ENCODE measurements at places on chromosomes 5 and 9.
A peak's percentile ranks its signal among the peaks of the same experiment; 100 is the strongest.

DNA sequence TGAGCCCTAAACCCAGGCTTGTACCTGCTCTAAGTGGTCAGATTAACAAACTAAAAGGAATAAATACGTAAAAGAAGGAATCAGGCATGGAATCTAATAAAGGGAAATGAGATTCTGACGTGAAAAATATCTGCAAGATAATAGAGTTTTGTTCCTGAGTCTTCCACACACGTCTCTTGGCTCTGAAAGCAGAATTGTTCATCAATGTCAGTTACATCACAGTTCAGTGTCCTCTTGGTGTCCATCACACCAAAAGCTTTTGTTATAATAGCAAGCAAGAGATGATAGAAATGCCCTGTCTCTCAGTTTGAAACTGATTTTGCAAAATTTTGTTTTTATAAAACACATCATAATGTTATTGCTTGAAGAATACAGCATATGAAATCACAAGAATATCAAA, 34.7 kb upstream of the NMUR2 start:
- DNase-seq, result no peak

GRCh38 chr9:125690679-125691078, 16.3 kb downstream of the MAPKAP1 start:
- DNase-seq, result no peak

DNA sequence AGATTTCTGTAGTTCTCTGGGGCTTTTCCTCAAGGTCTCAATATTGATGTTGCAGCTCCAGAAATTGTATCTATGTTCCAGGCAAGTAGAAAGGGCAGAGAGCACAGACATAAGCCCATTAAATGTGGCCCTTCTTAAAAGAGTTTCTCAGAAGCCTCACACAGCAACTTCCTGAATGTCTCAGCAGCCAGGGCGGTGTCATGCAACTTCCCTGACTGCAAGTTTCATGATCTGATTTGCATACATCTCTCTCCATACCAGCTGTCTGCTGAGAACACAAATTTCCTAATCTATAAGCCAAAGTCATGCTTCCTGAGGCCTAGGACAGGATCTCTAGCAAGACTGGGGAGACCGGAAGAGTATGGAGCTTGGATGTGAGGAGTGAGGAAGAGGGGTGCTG, 13.0 kb downstream of the RGS7BP start:
- no peak for DNase-seq

GRCh38 chr5:127409921-127410675, 107.3 kb upstream of the PRRC1 start:
- no peak for DNase-seq

- DNase-seq, result no peak
Observed at GRCh38 chr9:36399980-36400331, at the start of gene RNF38. TSS of gene RNF38 (minus strand) at chr9:36400269. CDS start at chr9:36400108, 161 bp downstream.

GRCh38 chr5:15607076-15607475, 107.1 kb downstream of the FBXL7 start:
- DNase-seq, result no peak

DNA sequence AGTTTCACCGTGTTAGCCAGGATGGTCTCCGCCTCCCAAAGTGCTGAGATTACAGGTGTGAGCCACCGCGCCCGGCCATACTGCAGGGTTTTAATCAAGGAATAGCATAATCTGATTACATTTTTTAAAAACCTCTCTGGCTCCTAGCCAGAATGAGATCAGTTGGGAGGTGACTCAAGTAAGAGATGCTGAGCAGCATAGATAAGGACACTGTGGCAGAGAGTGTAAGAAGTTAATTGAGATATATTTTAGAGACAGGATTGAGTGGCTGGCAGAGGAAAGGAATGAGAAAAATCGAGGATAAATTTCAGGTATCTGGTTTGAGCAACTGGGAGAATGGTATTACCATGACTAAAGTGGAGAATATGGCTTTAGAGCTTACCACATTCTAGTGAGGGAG, 7.3 kb upstream of the RIGI start:
- DNase-seq, result no peak

DNA sequence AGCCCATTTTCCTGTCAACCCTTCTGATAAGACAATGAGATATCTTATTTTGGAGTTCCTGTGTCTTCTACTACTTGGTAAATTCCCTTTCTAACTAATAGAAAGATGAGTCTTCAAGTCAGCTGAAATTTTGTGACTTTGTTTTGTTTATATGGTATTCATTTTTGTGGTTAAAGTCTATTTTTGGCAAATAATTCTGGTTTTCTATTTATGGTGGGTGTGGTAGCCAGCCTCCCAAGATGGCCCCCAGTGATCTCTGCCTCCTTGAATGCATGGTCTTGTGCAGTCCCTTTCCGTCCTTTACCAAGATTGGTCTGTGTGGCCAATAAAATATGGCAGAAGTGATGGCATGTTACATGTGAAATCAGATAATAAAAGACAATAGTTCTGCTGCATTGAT, 91.5 kb downstream of the NR3C1 start:
- DNase-seq, result no peak

- no peak for DNase-seq
Observed at GRCh38 chr5:35660451-35660850, 42.8 kb downstream of the SPEF2 start.

GRCh38 chr5:145110834-145111233, 724.3 kb downstream of the PRELID2 start:
- DNase-seq, result no peak

- no peak for DNase-seq
Observed at GRCh38 chr9:99300103-99300439, 78.0 kb downstream of the SEC61B start.

DNA sequence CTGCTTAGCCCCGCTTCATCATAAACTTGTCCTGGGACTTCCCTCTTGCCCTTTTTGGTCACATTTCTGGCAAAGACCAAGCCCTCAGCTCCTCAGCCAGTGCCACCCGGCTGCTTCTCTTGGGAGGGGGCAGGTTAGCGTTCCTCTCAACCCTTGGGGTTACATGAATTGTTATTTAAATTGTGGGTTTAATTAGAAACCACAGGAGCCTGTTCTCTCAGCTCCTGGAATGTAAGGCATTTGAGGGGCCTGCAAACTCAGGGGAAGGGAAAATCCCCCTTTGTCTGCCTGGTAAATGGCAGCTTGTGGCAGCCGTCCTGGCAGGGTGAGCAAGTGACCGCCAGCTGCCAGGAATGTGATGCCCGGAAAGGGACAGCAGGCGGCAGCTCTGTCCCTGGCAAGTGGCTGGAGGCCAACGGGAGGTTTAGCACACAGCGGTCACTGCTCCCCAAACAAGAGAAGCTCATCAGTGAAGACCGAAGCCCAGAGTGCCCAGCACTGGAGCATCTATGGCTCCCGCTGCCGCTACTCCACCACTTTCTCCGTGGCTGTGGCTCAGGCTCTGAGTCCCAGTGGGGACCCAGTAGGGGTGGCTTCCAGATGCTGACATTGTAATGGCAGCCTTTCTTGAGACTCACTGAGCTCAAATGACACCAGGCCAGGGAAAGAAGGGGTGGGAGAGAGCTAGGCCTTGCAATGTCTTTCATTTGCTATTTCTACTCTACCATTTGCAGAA, 51.7 kb downstream of the SHB start:
- peak; percentile 15 for DNase-seq

DNA sequence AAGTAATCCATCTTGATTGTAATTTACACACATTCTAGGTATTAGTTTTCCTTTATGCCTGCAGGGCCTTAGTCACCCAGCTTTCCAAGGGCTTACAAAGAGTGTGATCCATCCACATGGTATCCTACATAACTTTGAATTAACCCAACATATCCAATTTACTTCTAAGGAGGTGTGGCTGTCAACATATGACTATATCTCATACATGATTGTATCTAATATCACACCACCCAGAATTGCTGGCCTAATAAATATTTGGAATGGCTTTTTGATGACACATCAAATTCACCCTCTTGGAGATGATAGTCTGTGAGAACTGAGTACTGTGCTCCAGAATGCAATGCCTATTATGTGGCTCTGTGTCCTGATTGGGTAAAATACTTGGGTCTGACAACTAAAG, 363.3 kb upstream of the GRIN3A start:
- DNase-seq, result no peak

DNA sequence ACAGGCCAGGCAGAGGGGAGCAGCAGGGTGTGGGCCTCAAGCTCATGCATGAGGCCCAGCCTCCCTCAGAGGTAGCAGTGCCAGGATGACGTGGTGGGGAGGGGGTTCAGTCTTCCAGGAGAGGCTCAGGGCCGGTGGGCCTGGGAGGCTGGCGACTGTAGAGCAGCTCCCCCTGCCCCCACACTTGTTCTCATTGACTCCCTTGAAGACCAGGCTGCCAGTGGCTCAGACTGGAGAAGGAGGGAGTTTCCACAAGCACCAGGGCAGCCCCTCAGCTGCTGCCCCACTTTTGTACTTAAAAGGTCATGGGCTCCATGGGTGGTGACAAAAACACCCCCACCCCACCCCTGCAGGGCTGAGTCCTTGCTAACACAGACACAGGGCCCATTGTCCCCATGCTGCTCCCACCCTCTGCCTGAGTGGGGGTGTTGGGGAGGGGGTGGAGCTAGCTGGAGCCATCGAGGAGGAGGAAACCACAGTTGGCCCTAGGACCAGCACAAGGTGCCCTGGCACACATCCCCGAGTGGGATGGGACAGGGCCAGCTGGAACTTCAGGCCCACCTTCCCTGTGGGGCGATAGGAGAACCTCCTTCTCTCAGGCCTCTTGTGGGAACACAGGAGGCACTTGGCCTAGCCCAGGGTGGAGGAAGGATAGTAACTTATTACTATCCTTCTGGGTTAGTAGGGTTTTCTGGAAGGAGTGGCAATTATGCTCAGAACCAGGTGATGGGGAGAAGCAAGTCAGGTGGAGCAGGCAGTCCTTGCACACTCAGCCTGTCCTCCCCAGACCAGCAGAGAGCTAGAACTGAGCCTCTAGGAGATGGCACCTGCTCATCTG, 10.7 kb downstream of the PDLIM4 start:
- DNase-seq, result no peak

DNA sequence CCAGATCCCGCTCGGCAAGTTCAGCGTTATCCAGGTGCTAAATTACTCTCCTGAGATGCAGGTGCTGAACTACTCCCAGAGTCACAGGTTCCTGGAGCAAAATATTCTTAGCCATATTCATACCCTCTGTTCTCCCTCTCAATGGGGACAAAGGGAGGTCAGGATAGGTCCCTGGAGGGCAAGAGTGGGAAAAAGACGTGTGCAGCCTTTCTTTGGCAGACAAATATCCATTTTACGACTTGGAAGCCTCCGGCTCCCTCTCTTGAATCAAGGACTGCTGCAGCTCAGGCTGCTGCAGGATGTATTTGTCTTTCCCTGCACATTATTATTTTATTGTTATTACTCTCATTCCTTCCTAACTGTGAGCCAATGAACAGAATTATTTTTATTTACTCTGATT, 590.2 kb downstream of the NR2F1-AS1 start:
- DNase-seq, result no peak

DNA sequence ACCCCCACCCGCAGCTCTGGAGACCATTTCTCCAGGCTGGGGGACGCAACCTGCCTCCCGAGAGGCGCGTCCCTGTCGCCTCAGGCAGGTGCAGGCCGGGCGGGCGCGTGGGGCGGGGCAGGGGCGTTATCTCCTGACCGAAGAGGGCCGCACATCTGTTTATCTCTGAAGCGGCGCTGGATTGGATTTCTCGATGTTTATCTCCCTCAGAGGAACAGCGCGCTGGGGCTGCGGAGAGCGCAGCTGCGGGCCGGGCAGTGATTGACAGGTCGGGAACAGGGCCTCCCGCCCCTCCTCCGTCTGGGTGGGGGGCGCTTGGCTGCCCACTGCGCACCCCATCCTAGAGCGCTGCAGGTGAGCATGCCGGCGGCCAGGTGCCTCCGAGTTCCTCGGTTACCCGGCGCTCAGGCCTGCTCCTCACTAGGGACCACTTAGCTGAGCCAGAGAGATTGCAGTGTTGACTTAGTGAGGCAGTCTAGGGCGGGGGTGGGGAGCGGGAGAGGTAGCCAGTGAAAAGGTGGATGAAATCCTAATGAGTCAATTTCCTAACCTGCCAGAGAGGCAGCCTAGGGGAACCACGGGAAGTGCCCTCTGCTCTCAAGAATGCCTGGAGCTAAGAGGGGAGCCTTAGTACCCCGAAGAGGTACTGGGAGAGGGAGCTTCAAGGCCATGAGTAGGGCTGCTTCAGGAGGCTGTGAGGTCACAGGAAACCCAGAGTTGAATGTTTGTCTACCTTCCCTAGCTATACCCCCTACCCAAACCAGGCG, 39.6 kb upstream of the TIFAB start:
- no peak for DNase-seq

- no peak for DNase-seq
Observed at GRCh38 chr5:142698447-142699183, 12.7 kb upstream of the FGF1 start.

- no peak for DNase-seq
Observed at GRCh38 chr5:135430135-135430437, 17.1 kb downstream of the DCANP1 start.

DNA sequence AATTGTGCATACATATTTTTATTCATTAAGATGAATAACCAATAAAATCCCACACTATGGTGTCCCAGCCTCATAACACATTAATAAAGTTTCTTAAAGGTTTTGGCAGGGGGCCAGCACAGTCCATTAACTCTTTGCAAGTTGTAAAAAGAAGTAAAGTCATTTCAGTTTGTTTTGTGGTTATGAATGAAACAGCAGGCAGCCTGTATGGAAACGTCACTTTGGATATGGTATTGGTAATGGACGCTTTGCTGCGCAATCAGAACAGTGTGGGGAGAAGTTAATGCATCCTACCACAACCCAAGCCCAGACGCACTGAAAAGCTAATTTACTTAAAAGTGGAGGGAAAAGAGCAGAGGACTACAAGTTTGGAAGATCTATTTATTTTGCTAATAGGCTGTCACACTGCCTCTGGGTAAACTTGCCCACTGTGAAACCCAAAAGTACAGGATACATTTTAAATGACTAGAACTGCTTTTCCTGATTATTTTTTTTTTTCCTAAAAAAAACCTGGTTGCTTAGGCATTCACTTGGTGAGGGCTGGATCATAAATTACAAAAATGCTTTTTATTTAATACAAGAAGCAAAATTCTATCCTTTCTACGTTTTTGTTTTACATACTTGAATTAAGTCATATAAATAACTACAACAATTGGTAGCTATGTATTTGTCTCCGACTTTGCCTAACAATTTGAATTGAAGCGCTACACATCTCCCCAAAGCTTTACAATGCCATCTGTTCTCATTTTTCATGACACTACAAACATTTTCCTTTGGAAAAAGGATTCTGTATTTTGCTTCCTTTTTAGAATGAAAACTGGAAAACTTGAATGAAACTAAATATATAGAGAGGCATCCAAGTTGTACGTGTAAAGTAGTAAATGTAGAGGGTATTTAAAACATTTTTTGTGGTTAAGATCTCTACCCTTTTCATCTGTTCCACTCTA, 104.3 kb downstream of the NFIB start:
- no peak for DNase-seq
